ENCODE measurements at places on chromosomes 13 and 19. TPM values are rescaled to one million over a fixed set of nuclear protein-coding genes. Genes with fewer than 3 reads are reported as not detected.
A peak's percentile ranks its signal among the peaks of the same experiment; 100 is the strongest.

The SHISA7 gene
- 0.06 TPM for total RNA-seq

The KANK3 gene
- 1.2 TPM for total RNA-seq

The LIM2 gene
- total RNA-seq: not detected

- no peak for DNase-seq
Measured at GRCh38 chr13:77489566-77490337, 45.8 kb upstream of the SCEL start.

GRCh38 chr13:102620516-102620915 is 23.7 kb downstream of the TPP2 start:
- DNase-seq: no peak

GRCh38 chr13:110949628-110950027 is 34.8 kb upstream of the ANKRD10 start:
- no peak for DNase-seq

DNA sequence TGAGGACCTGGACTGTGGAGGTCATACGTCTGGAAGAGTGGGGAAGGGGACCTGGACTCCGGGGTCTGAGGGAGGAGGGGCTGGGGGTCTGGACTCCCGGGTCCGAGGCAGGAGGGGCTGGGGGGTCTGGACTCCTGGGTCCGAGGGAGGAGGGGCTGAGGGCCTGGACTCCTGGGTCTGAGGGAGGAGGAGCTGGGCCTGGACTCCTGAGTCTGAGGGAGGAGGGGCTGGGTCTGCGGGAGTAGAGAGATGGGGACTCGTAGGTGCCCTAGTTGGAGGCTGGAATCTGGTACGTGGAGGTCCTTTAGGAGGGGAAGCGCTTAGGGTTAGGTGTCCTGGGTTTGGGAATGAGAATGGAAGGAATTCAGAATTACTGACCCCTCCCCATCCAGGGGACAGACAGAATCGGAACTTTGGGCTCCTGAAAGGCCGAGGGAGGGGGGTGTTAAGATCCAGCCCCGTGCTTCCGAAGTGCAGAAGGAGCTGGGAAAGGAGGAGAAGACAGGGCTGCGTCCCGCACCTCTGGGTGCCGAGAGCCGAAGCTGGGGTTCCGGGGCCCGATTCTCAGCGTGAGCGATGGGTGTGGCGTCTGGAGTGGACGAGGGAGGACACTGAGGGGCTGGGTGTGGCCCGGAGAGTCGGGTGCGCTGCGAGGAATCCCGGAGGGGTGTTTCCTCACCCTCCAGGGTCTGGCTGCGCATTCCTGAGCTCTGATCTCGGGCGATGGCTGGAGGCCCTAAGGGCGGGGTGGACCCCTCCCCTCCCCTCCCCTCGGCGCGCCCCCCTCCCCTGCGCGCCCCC is 608 bp downstream of the MYADM start:
- DNase-seq: peak; percentile 38

All from LHCN-M2 (cell line).